ENCODE measurements at places on chromosomes 5 and 9.

- DNase-seq = no peak
Measured at GRCh38 chr5:170247363-170247762, 14.6 kb downstream of the C5orf58 start.

DNA sequence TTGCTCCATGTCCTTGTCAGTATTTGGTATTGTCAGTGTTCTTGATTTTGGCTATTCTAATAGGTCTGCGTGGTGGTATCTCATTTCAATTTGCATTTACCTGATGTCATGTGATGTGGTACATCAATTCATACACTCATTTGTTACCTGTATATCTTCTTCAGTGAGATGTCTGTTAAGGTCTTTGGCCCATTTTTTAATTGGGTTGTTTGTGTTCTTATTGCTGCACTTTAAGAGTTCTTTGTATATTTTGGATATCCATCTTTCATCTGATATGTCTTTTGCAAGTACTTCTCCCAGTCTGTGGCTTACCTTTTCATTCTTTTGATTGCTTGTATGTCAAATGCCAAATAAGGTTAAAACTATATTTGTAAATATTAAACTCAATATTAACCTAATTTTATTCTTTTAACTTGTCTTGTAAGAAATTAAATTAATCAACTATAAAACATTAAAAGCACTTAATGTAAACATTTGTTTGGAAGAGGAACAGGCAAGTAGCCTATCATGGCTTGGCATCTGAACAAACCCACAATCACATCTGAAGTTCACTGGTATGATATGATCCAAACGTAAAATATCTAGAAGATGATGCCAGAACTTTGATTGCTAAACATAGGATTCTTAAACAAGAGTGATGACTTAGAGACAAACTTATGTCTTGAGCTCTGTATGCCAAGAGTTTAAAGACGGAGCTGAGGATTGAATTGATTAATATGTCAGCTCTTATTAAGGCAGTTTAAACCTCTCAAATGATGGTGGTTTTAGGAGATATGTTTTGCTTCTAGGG is 587.3 kb downstream of the ANXA1 start:
- no peak for DNase-seq

GRCh38 chr9:81601639-81602623 is 87.4 kb downstream of the TLE1 start:
- no peak for DNase-seq

DNA sequence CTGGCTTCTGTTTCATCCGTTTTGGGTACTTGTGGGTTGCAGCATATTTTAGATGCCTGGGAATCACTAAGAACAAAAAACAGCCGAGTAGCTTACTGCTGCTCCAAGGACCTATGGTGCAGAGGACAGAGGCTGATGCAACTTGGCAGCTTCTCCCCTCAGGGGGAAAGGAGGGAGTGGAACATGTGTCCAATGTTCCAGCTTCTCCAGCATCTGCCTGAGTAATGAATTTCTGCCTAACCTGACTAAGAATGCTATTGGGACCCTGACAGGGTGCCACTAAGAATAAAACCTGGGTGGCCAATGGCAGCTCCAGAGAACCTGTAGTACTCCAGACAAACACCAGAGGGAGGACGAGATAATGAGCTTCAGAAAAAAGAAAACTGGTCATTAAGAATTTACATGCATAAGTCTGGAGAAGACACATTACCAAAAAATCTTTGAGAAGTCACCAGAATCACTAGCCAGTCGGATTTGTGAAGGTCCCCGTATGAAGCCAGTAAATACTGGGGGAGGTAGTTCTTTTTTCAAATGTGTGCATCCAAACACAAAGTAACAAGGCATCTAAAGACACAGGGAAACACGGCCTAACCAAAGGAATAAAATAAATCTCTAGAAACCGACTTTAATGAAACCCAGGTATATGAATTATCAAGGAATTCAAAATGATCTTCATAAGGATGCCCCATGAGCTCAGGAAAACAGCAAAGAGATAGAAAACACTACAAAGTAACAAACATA is 293.5 kb downstream of the HINT1 start:
- peak; percentile 15 for DNase-seq

DNA sequence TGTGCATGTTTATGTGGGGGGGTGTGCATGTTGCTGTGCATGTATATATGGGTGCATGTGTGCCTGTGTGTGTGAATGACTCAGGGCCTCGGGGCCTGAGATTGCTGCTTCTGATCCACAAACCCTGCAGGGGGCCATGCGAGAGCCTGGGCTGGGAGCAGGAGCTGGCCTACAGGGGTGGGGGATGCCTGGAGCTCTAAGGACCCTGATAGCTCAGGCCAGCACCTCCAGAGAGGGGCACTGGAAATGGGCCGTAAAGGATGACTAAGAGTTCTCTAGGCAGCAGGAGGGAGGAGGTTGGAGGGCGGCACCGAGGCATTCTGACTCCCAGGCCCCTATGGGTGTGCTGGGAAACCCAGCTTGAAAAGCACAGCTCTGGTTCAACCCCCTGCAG is 6.9 kb upstream of the UBAC1 start:
- DNase-seq = no peak

GRCh38 chr9:16119261-16120230 is 566.7 kb downstream of the CCDC171 start:
- no peak for DNase-seq

DNA sequence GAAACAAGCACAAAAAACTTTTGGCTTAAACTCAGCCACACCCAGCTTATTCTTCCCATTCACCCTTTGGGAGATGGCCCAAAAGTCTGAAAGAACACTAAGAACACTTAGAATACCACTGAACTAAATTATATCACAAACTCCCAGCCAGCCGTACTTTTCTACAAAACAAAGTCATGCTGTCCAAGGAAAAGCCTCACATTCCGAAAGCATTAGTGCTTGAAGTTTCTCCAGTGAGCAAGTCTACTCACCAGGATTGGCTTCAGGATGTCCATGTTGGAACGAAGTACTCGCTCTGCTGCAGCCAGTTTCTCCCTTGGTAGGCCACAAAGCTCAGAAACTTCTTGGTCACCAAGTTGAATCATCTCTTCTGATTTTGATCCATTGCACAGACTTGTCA is 69.7 kb downstream of the ABCA1 start:
- no peak for DNase-seq

GRCh38 chr9:123040801-123041200 is 7.3 kb downstream of the GPR21 start:
- no peak for DNase-seq

DNA sequence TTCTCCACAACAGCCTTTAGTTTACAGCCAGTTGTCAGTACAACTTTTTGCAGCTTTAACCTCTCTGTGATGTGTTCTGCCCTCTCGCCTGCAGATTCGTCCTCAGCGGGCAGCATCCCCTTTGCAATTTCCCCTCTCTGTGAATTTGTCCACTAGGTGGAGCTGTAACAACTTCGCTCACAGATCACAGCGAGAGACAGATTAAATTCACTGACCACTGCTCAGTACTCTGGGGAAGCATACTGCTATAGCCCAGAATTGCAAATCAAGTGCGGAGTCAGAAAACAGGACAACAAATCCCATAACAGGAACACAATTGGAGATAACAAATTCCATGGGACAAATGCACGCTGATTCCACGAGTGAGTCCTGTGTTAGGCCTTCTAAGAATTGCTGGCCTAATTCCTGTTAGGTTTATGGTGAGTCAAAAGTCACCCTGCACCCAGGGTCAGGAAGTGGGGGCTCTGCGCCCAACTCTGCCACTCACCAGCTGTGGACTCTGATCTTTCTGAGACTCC is 2124.9 kb downstream of the MAT2B start:
- DNase-seq = no peak

DNA sequence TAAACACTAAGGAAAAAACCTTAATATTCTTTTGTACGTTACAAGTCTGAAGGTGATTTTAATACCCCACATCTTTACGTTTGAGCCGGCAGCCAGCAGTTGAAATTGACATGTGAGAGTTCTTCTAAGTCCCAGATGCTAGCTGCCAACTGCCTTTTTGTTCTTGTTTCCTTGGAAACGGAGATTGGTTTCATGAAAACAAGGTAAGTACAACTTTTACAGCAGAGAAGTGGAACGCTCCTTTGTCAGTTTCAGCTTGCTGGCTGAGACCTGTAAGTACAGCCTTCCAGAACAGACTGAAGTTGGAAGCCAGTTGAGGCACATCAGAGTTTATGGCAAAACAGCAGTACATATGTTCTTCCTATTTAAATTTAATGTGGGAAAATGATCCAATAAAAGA is 1018.4 kb upstream of the ARRDC3 start:
- no peak for DNase-seq

DNA sequence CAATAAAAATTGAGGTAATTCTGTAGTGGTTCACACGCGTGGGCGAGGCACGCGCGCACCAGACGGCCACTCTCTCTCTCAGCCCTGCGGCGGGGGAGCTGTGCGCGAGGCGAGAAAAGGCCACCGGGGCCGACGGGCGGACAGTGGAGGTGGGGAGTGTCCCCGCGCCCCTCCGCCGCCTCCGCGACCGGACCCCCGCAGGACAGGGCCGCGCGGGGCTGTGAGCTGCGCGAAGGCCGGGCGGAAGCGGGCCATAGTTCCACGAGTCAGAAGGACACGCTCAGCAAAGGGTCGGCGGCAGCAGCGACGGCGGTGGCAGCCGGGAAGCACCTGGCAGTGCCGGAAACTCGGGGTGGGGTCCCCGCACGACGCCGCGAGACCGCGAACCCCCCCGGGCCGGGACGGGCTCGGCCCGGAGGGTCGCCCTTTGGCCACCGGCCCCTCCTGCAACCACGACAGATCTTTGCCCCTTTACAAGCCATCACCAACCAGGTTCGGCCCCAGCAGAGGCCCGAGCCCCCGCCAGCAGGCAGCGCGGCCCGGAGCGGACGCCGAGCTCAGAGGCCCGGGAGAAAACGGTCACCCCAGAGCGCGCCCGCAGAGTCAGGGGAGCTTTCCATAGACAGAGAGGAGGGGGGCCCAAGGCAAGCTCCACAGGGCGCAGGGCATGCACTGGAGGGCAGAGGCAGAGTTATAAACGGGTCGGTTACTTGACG is 60.9 kb downstream of the ZNF354C start:
- DNase-seq = no peak

DNA sequence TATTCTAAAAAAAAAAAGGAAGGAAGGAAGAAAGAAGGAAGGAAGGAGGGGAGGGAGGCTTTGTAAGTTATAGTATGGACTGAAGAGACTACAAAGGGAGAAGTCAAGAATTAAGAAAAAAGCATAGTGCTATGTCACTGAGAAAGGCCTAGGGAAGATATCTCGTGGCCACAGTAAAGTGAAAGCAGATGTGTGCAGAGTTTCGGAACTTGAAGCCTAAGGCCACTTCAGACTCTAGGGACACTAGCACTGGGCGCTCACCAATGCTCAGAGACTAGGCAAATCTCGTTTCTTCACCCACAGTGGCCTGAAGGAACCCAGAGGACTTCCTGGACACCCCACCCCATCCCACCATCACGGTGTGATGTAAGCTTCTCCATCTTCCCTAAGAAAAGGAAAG is 181.4 kb upstream of the TRPM3 start:
- no peak for DNase-seq

- no peak for DNase-seq
Measured at GRCh38 chr5:177134697-177135225, 1.2 kb downstream of the NSD1 start.

Measured in stimulated activated CD4-positive, alpha-beta T cell treated with anti-CD3 and anti-CD28 coated beads, Interleukin-1b, Interleukin-23, amount 100 ng/mL, for 24 hours (primary cell).